ENCODE measurements at places on chromosomes 4 and X.

- DNase-seq: no peak
Measured at GRCh38 chr4:99399017-99399416, 36.1 kb downstream of the ADH7 start.

GRCh38 chr4:42985976-42986375 lies 93.5 kb downstream of the GRXCR1 start:
- no peak for DNase-seq

DNA sequence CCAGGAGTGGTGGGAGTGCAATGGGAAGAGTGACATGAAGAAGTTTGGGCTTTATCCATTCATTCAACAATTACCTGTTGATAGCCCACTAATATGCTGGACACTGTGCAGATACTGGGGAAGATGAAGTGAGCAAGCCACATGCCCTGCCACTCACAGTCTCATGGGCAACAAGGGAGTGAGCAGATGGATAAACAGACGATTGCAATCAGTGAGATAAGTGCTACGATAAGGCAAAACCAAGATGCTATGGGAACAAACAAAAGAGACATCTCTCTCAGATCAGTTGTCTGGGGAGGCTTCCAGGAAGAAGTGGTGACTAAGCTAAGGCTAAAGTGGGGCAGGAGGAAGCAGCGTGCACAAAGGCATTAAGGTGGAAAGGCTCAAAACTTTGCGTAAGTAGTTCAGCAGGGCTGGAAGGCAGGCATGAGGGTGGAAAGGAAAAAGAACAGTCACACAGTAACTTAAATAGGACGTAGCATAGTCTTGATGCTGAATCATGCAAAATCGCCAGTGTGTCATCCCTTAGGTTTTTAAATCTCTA lies 31.7 kb downstream of the GAB3 start:
- DNase-seq: no peak

DNA sequence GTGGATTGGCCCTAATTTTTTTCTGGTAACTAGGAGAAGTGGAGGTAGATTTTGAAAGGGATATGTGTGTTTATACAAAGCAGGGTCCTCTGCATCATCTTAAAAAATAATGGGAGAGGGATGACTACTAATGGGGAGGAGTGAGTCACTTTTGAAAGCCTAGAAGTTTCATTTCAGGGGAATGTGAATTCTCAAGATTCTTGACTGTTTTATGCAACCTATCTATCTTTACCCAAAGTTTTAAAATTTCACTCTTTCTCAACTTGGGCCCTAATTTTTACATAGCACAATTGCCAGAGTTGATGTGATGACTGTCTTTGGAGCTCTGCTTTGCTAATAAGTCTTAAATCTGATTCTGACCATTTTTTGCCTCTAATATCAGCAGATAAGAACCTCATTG lies 445.2 kb downstream of the GRXCR1 start:
- DNase-seq: no peak

- no peak for DNase-seq
Measured at GRCh38 chr4:66736606-66737005, 808.7 kb downstream of the CENPC start.

DNA sequence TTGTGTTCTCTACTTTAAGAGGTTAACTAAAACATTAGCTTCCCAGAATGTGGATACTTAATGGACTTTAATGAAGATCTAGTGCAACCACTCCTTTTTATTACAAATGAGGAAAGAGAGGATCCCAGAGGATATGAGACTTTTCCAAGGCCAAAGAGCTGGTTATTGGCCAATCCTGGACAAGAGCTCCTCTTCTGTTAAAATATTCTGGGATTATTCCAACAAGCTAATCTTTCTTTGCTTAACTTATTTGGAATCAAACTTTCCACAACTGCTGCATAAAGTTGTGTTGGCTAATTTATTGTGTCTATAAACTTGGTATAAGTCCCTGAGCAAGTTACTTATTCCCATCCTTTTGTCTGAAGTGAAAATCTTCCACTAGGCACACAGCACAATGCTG lies 174.2 kb upstream of the HCCS start:
- DNase-seq: no peak

DNA sequence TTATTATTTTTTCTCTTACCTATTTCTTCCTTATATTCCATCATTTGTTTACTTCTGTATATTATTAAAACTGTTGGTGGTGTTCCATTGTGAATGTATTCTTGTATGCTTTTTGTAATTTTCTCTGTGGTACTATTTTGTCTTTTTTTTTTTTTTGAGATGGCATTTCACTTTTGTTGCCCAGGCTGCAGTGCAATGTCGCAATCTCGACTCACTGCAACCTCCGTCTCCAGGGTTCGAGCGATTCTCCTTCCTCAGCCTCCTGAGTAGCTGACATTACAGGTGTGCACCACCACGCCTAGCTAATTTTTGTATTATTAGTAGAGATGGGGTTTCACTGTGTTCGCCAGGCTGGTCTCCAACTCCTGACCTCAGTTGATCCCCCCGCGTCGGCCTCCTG lies 8.6 kb downstream of the KDM6A start:
- DNase-seq: no peak

DNA sequence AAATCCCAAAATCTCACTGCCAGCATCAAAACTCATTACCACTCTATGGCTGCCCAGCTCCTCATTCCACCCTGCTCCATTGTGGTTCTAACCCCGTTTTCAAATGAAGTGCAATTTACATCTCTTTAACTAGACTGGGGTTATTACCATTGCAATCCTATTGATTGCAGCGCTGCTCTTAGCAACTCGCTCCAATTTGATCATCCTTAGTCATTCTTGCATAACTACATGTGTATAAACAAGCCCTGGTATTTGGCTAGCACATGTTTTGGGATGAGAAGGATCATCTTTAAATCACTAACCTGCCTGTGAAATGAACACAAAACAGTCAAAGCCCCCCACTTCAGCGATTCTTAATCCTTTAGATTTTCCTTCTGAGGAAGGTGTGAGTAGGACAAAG lies 340.1 kb upstream of the PPARGC1A start:
- no peak for DNase-seq

GRCh38 chrX:41336447-41336846 lies 2.5 kb downstream of the DDX3X start:
- DNase-seq: no peak

- DNase-seq: no peak
Measured at GRCh38 chr4:119788349-119789266, 160.0 kb upstream of the PDE5A start.

DNA sequence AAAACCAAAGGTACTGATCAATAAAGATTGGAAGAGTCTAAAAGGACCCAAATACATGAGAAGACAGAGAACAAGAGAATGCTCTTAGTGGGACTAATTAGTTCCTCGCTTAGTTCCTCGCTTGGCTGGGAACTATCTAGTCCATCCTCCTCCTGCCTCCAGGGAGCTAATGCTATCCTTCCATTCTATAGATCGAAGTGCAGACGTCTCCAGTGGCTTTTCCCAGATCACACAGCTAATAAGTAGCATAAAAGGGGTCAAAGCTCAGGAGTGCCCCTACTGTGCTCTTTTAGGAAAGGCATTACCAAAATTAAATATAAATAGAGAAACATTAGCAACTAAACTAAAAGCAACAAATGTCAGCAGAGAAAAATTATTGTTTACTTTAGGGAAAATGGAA lies 42.3 kb upstream of the PPARGC1A start:
- DNase-seq: no peak

GRCh38 chr4:142434519-142435224 lies 411.4 kb downstream of the INPP4B start:
- DNase-seq: no peak

- no peak for DNase-seq
Measured at GRCh38 chr4:129167640-129168260, 71.8 kb downstream of the C4orf33 start.

DNA sequence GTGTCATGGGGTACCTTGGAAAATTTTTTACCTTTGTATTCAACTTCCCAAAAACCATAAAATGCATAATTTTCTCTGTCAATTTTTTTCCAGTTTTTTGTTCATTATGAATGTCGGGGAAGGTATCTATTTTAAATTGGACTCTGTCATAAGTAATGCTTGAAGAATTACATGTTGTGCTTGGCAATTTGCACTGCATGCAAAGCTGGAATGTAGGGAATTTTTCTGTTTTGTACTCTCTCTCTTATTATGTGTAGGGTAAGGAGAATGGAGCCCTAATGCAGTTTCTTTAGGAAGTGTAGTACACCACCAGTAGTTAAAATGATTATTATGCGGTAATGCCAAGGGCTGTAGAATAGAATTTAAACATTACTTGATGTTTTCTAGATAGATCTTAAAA lies 137.7 kb upstream of the LIMCH1 start:
- no peak for DNase-seq

DNA sequence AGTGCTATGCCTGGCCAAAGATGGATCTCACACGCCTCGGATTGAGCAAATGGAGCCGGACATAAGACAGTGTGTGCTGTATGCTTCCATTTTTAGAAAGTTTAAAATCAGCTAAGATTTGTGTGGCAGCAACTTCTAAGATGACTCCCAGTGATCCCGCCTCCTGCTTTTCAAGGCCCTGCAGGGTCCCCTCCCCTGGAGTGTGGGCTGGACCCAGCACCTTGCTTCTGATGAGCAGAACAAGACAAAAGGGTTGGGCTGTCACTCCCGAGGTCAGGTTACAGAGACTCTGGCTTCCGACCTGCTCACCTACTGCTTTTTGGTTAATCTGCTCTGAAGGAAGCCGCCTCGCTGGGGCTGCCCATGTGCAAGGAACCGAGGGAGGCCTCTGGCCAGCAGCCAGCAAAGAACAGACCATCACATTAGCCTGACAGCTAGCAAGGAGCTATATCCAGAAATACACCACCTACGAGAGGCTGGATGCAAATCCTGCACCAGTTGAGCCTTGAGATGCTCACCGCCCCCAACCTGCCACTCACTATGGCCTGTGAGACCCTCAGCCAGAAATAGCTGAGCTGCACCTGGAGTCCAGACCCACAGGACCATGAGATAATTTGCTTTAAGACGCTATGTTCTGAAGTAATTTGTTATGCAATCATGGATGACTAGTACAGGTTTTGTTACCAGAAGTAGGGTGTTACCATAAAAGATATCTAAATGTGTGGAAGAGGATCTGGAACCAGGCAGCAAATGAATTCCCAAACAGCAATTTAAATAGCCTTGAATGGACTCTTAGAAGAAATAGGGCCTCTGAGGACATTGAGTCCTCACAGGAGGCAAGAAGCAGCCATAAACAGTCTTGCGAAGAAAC lies 47.6 kb downstream of the CRMP1 start:
- DNase-seq: no peak

GRCh38 chrX:151169783-151170182 lies 6.6 kb upstream of the GPR50 start:
- no peak for DNase-seq

- no peak for DNase-seq
Measured at GRCh38 chr4:4852591-4853362, 6.7 kb upstream of the MSX1 start.

GRCh38 chr4:146510942-146511341 lies 10.8 kb downstream of the SLC10A7 start:
- peak; percentile 14 for DNase-seq

GRCh38 chrX:115233497-115234455 lies at the start of gene LRCH2:
LRCH2 (minus strand) TSS chrX:115234096; CDS start chrX:115234041, 55 bp downstream.
- DNase-seq: peak; percentile 78

DNA sequence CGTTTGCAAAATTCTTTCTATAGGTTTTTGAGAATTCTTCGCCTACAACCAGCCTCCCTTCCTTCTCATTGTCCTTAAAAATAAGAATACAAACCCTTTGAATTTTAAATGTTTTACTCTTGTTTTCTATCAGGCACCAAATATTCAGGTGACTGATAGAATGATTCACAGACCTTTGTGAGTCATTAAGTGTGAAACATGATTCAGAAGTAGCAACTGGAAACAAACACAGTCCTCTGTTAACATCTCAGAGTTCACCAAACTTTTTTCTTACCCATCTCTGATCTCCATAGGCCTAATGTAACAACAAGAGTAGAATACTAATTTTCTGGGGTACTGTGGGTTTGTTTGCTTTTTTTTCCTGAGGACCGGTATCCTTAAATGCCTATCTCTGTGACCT lies 63.4 kb upstream of the MAB21L2 start:
- no peak for DNase-seq

DNA sequence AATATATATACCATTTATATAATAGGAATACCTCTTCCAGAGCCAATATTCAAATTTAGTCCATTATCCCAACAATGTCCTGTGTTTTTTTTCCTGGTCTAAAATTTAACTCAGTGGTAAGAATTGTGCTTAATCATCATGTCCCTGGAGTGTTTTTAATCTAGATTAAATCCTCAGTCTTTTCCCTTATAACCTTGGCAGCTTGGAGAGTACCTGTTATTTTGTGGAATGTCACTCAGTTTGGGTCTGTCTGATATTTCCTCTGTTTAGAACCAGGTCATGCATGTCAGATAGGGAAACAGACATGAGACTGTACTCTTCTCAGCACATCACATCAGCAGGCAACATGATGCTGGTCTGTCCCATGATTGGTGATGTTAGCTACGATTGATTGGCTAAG lies 96.6 kb downstream of the HPGD start:
- DNase-seq: no peak

GRCh38 chr4:122997463-122998101 lies 75.2 kb upstream of the NUDT6 start:
- no peak for DNase-seq

DNA sequence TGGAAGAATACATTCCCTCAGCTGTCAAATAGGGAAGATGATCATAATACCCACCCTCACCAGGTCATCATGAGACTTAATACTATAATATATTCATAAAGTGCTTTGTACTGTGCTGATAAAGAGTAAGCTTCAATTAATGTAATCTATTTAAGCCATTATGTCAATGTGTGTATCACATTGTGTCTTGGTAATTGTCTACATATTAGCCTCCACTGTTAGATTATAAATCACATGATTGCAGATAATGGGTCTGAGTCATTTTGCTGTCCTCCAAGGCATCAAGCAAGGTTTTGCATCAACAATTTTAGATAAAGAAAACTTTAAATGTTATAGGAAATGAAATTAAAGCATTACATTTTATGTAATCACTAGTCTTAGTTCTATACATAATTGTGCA lies 45.2 kb upstream of the CEP135 start:
- DNase-seq: no peak

- no peak for DNase-seq
Measured at GRCh38 chr4:142557239-142557801, 288.8 kb downstream of the INPP4B start.

GRCh38 chrX:33252306-33252825 lies 41.0 kb upstream of the DMD start:
- no peak for DNase-seq

GRCh38 chr4:115275615-115276014 lies 162.2 kb upstream of the NDST4 start:
- no peak for DNase-seq

DNA sequence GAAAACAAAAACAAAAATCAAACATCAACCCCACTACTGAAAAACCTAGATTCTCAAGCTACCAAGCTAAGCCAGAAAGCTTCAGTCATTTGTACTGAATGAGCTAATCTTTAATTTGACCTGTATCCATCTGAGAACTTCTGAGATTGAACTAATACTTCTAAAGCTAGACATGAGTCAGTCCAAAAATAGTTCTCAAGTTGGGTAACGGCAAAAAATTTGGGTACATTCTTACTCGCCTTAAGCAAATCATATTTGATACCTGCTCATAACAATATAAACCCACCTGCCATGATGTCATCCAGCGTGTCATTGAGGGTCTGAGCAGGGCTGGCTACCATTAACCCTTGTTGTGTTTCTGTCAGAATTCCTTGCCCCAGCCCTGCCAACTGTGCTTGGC lies 69.7 kb upstream of the COX18 start:
- no peak for DNase-seq

- no peak for DNase-seq
Measured at GRCh38 chr4:184750926-184751584, 17.2 kb upstream of the CENPU start.

All from HEK293T (cell line).